ENCODE measurements at places on chromosomes 1 and 21.

- no peak for DNase-seq
Measured at GRCh38 chr1:119635811-119636390, 12.2 kb downstream of the ZNF697 start.

- no peak for DNase-seq
Measured at GRCh38 chr1:92515796-92516201, 29.1 kb upstream of the GFI1 start.

GRCh38 chr1:41420860-41421259 is 59.6 kb downstream of the FOXO6 start:
- DNase-seq = no peak

- DNase-seq = no peak
Measured at GRCh38 chr1:106675558-106675957, 380.9 kb upstream of the PRMT6 start.

- DNase-seq = no peak
Measured at GRCh38 chr1:189500778-189501177, 976.9 kb downstream of the BRINP3 start.

Measured in naive B cell (primary cell).